Activated T-cell treated with anti-CD3 and anti-CD28 coated beads for 48 hours (primary cell): ENCODE measurements at places on chromosomes 5 and 9.

GRCh38 chr5:145854651-145855258 lies 18.1 kb downstream of the GRXCR2 start:
- no peak for DNase-seq

- no peak for DNase-seq
Observed at GRCh38 chr9:96020792-96021550, 145.5 kb downstream of the ERCC6L2 start.

GRCh38 chr5:3325972-3326840 lies 269.4 kb upstream of the IRX1 start:
- no peak for DNase-seq

- DNase-seq = no peak
Observed at GRCh38 chr9:91483189-91483691, 59.6 kb upstream of the NFIL3 start.

- DNase-seq = no peak
Observed at GRCh38 chr5:10831419-10831818, 70.4 kb upstream of the DAP start.
